Colonic mucosa (tissue), 4 donors: ENCODE measurements at places on chromosomes 5 and 9. TPM values are rescaled to one million over a fixed set of nuclear protein-coding genes. Genes with fewer than 3 reads are reported as not detected.
A peak's percentile ranks its signal among the peaks of the same experiment; 100 is the strongest.

GRCh38 chr5:97078958-97079743 lies 63.3 kb downstream of the LIX1 start:
- H3K27me3 ChIP-seq: no peaks in the 10 kb centered on the region
- H3K4me3 ChIP-seq: no peak overlapping the region
- no peak overlapping the region for H3K27ac ChIP-seq
- H3K36me3 ChIP-seq: no peaks in the 10 kb centered on the region
- no peak for DNase-seq

C5orf46 gene
- total RNA-seq: not detected

DNA sequence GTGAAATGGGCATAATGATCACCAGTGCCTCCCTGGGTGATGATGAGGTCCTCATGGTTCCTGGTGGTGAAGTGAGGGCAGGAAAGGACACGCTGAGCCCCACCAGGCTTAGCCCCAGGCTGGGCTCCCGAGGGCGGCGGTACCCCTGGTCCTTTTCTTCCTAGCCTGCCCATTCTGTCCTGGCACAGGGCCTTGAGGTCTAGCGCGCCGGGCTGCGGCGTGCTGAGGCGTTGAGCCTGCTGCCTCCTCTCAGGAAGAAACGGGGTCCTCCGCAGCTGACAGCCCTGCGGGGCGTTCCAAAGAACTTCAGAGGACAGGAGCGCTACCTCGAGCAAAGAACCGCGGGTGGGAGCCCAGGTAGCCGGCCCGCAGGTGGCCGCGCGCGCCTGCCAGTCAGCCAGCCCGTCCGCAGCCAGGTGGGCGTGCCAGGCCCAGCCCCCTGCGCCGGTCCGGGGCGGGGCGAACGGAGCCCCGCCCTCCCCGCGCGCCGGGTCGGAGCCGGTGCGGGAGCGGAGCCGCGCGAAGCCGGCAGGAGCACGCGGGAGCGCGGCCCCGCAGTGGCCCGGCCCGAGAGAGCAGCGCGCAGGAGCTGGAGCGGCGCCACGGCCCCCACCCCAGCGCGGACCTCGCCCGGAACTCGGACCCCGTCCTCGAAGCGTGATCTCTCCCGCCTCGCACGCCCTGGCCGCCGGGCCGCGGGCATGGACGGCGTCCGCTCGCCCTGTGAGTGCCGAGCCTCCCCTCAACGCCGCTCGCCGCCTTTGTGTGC lies at the start of gene WNK2:
TSS of gene WNK2 (plus strand) at position 477 of the 769 bp plus-strand sequence. CDS start 791 bp downstream, outside the sequence.
- no peak within 1 kb of the TSS for H3K27ac ChIP-seq
- H3K4me1 ChIP-seq: peaks cover 3% of the 10 kb centered on the region
- H3K27me3 ChIP-seq: no peaks in the 10 kb centered on the region
- H3K36me3 ChIP-seq: no peaks in the 10 kb centered on the region

ANKRD55 gene
- total RNA-seq: not detected

SLC4A9 gene
- total RNA-seq: not detected

DNA sequence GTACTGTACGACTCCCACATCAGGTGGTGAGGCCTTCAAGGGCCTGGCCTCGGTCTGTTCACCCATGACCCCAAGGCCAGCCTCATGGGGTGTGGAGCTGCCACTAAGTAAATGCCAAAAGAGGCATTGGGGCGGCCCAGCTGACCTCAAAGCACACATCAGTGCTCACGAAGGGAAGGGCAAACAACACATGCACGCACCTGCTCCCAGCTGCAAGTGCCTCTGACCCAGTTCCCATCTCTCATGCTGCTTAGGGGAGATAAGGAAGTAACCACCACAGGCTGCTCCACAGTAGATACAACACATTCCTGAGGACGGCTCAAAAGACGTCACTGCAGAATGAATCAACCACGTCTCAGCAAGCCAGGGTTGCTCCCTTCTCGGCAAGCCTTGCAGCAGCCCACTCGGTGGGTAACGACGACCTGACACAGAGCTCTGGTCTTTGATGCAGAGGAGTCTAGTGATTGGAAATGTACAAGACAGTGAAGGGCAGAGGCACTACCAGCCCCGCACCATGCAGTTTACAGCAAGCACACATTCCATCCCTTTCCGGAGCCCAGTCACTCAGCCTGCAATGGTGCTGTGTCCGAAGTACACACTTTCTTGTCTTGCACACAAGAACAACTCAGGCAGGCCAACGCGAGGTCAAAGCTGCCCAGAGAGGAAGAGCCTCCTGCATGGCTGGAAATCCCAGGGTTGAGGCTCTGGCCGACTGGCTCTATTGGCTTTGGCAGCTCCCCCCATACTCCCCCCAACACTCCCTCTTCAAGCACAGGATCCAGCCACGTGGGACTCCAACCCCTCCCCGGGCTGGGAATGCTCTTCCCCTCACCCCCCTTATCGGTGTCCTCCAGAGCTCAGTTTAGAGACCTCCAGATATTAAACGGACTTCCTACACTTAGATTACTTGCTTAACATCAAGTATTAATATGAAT lies 31.8 kb downstream of the FABP6 start:
- H3K4me1 ChIP-seq: peaks cover 14% of the 10 kb centered on the region
- H3K27ac ChIP-seq: peak overlapping the region; percentile 1
- no peak overlapping the region for H3K4me3 ChIP-seq
- no peaks in the 10 kb centered on the region for H3K36me3 ChIP-seq
- no peaks in the 10 kb centered on the region for H3K27me3 ChIP-seq
- peak; percentile 60 for DNase-seq

DNA sequence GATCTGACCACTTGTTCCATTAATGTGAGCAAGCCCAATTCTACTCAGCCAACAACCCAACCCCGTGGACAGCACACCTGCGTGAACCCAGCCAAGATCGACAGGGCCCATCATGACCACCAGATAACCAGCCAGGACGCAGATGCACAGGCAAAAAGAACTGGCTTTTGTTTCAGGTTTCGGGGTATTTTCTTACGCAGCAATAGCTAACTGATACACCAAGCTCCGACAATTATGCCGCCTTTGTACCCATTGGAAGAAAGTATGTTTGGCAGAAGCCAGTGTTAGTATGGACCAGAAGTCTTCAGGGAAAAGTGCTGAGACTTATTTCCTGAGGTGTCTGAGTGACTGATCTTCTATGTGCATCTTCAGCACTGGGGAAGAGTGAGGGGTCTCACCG lies 6.0 kb upstream of the ADAMTS16 start:
- no peak for DNase-seq
- no peak overlapping the region for H3K27ac ChIP-seq
- H3K27me3 ChIP-seq: no peaks in the 10 kb centered on the region
- H3K36me3 ChIP-seq: no peaks in the 10 kb centered on the region

DNA sequence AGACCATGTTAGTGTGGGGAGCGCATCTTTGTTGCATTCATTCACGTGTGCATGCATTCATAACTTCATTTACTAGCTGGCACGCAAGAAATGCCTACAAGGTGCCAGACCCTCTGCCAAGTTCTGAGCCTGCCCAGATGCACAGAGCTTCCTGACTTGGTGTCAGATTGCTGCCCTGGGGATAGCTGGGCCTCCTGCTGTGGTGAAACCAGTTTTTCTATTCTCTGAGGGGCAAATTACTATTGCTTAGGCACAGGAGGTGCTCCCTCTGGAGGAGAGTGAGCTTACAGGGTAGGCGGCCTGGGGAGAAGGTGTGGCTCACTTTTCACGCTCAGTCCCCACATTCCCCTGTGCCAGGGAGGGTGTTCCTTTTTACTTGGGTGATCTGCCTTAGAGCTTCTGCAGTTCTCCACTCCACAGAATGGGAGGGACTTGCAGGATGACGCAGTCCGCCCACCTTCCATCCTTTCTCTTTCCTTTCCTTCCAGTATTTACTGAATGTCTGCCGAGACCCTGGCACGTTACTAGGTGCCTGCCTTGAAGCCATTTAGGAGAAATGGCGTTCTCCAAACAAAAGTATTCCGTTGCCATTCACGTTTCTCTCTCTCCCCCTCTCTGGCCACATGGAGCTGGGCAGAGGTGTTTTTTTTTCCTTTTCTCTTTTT lies 27.9 kb upstream of the CTNNA1 start:
- no peak overlapping the region for H3K4me3 ChIP-seq
- H3K36me3 ChIP-seq: no peaks in the 10 kb centered on the region
- H3K27ac ChIP-seq: no peak overlapping the region
- H3K27me3 ChIP-seq: no peaks in the 10 kb centered on the region

DNA sequence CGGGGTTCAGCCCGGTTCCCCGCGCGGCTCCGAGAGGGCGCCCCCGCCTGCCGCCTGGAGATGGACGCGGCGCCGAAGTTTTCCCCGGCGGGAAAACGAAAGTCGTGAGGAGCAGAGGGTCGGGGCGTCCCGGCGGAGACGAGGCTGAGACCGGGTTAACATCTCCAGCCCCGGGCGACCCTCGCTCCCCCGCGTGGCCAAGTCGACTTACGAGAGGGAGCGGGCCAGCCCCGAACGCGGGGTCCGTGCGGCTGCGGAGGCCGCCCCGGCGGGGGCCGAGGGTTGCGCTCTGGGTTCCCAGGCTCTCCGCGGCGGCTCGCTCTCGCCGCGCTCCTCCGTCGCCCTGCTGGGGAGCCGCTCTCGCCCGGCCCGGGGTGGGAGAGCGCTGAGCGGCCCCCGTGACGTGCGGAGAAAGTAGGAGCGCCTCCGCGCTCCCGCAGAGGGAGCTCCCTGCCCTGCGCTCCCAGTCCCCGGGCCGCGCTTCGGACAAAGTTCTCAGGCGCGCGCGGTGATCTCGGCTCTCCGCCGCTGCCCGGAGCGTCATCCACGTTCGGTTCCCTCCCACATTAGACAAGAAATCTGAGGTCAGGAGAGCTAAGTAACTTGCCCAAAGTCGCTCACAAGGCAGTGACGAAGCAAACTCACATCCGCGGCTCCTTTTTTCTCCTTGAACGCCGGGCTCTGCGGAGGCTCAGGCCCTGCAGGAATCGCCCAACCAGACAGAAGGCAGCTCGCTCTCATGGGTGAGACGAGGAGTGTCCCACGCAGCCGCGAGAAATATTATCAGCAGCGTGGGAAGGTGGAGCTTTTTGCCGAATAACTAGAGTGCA lies 1.2 kb upstream of the GCNT4 start:
- no peaks in the 10 kb centered on the region for H3K36me3 ChIP-seq
- H3K27ac ChIP-seq: peak overlapping the region; percentile 81
- H3K27me3 ChIP-seq: peaks cover 7% of the 10 kb centered on the region
- peak overlapping the region; percentile 82 for H3K4me3 ChIP-seq

GRCh38 chr5:34509392-34509791 lies 146.7 kb upstream of the RAI14 start:
- H3K4me1 ChIP-seq: no peaks in the 10 kb centered on the region
- H3K36me3 ChIP-seq: no peaks in the 10 kb centered on the region
- no peak for DNase-seq
- H3K27ac ChIP-seq: no peak overlapping the region
- H3K27me3 ChIP-seq: no peaks in the 10 kb centered on the region

- DNase-seq: no peak
- H3K36me3 ChIP-seq: no peaks in the 10 kb centered on the region
- no peak overlapping the region for H3K4me3 ChIP-seq
- no peaks in the 10 kb centered on the region for H3K27me3 ChIP-seq
- H3K27ac ChIP-seq: no peak overlapping the region
Measured at GRCh38 chr5:119945691-119946090, 316.3 kb downstream of the FAM170A start.

DNA sequence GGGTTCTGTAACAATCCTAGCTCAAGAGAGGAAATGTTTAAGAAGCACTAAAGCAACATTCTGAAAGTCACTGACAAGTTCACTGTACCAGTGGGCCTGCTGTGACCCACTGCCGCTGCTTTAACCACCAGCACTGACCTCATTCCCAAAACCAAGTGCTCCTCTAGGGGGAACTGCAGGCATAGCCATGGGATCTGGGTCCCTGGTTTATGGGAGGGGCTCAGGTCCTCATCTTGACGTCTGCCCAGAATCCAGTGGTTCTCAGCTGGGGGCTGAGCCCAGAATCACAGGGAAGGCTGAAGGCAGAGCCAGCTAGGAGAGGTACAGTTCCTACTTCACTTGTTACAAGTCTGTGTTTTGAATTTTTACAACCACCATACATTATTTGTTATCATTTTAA lies 36.1 kb upstream of the SLC2A8 start:
- H3K36me3 ChIP-seq: no peaks in the 10 kb centered on the region
- no peaks in the 10 kb centered on the region for H3K27me3 ChIP-seq
- H3K4me1 ChIP-seq: peaks cover 4% of the 10 kb centered on the region
- no peak overlapping the region for H3K4me3 ChIP-seq
- H3K27ac ChIP-seq: peak overlapping the region; percentile 41

- no peaks in the 10 kb centered on the region for H3K27me3 ChIP-seq
- H3K4me3 ChIP-seq: no peak overlapping the region
- DNase-seq: no peak
- H3K36me3 ChIP-seq: no peaks in the 10 kb centered on the region
Measured at GRCh38 chr5:111127453-111128195, 35.5 kb downstream of the WDR36 start.

DNA sequence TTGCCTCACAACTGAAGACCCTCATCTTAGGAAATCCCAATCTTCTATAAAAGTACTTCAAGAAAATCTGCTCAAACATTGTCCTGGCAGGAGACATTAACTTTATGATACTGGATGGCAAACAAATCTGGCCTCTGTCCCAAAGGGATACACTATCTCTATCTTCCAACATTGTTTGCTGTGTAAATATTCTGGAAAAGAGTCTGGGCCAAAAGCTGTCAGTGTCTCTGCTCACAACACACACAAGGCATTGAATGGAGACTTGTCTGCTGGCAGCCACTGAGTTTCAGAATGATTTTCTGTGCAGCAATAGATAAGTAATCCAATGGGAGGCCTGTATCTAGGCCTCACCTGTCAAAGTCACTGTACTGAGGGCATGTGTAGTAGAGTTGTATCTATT lies 471.1 kb downstream of the DMAC1 start:
- no peaks in the 10 kb centered on the region for H3K4me1 ChIP-seq
- DNase-seq: peak; percentile 19
- no peak overlapping the region for H3K4me3 ChIP-seq
- H3K27ac ChIP-seq: no peak overlapping the region
- no peaks in the 10 kb centered on the region for H3K36me3 ChIP-seq

- no peak overlapping the region for H3K4me3 ChIP-seq
- no peak overlapping the region for H3K27ac ChIP-seq
- no peak for DNase-seq
- no peaks in the 10 kb centered on the region for H3K36me3 ChIP-seq
- no peaks in the 10 kb centered on the region for H3K27me3 ChIP-seq
- H3K4me1 ChIP-seq: no peaks in the 10 kb centered on the region
Measured at GRCh38 chr9:87086221-87086818, 139.0 kb upstream of the GAS1 start.

GRCh38 chr5:28548856-28549255 lies 1510.5 kb upstream of the CDH9 start:
- no peak for DNase-seq
- H3K4me1 ChIP-seq: no peaks in the 10 kb centered on the region
- no peak overlapping the region for H3K4me3 ChIP-seq
- no peak overlapping the region for H3K27ac ChIP-seq
- H3K27me3 ChIP-seq: no peaks in the 10 kb centered on the region

GRCh38 chr5:54848581-54848980 lies 136.8 kb downstream of the ESM1 start:
- no peaks in the 10 kb centered on the region for H3K4me1 ChIP-seq
- no peak overlapping the region for H3K27ac ChIP-seq
- no peak overlapping the region for H3K4me3 ChIP-seq
- H3K27me3 ChIP-seq: no peaks in the 10 kb centered on the region
- no peak for DNase-seq

SPATA24 gene
- 2.9 TPM for total RNA-seq

GRCh38 chr5:79750611-79751510 lies 61.2 kb downstream of the CMYA5 start:
- DNase-seq: no peak
- no peak overlapping the region for H3K4me3 ChIP-seq
- H3K27me3 ChIP-seq: no peaks in the 10 kb centered on the region
- H3K4me1 ChIP-seq: no peaks in the 10 kb centered on the region
- H3K27ac ChIP-seq: no peak overlapping the region

- no peak for DNase-seq
- H3K27ac ChIP-seq: no peak overlapping the region
- H3K4me1 ChIP-seq: no peaks in the 10 kb centered on the region
- no peak overlapping the region for H3K4me3 ChIP-seq
- H3K27me3 ChIP-seq: no peaks in the 10 kb centered on the region
Measured at GRCh38 chr5:143072734-143073133, 302.6 kb downstream of the ARHGAP26 start.
